Bronchial epithelial cell (primary cell): ENCODE measurements at places on chromosomes 11 and 22.

GRCh38 chr11:109326781-109327180 is 95.2 kb upstream of the C11orf87 start:
- DNase-seq, result no peak

- DNase-seq, result no peak
Observed at GRCh38 chr11:96256215-96257011, 86.6 kb downstream of the MAML2 start.

GRCh38 chr22:21650823-21651520 is 8.9 kb downstream of the SDF2L1 start:
- no peak for DNase-seq

DNA sequence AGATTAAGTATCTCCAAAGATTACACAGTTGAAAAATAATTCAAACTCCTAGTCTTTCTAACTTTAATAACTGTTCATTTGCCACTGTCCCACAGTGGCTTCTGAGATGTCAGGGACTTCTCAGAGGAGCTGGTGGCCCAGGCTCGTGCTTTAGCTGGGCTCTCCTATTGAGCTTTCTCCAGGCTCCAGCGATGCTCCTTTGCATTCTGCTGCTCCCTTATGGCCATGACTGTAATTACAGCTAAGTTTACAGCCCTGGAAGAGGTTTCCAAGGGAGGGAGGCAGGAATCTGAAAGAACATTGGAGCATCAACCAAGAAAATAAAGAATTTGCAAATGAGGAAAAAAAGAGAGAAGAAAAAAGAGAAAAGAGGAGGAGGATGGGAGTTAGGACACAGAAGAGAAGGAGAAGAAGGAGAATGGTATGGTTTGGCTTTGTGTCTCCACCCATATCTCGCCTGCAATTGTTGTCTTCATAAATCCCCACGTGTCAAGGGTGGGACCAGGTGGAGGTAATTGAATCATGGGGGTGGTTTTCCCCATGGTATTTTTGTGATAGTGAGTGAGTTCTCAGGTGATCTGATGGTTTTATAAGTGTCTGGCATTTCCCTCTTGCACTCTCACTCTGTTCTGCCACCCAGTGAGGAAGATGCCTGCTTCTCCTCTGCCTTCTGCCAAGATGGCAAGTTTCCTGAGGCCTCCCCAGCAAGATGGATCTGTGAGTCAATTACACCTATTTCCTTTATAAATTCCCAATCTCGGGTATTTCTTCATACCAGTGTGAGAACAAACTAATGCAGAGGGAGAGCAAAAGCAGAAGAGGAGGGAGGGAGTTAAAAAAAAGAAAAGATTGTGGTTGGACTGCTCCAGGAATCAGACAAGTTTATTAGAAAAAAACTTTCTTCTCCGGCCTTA is 857.0 kb downstream of the KCNA4 start:
- peak; percentile 58 for DNase-seq

- DNase-seq, result peak; percentile 38
Observed at GRCh38 chr11:16843294-16843693, 104.8 kb downstream of the C11orf58 start.

DNA sequence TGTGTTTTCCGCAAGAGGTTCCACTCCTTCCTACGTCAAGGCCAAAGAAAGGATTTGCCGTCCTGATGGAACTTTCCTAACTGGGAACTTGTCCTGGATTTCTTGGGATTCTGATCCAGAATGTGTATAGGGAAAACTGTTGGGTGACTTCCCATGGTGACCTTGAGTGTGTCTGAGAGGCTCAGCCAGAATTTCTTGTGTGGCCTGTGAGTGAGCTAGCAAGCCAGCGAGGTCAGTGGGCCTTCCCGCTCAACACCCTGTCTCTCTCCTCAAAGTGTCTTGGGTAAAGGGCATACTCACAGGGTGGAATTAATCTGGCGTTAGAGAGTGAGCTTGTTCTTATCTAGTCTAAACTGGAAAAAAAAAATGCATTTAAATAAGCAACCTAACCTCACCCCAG is 20.4 kb downstream of the ZNRF3 start:
- DNase-seq, result no peak

DNA sequence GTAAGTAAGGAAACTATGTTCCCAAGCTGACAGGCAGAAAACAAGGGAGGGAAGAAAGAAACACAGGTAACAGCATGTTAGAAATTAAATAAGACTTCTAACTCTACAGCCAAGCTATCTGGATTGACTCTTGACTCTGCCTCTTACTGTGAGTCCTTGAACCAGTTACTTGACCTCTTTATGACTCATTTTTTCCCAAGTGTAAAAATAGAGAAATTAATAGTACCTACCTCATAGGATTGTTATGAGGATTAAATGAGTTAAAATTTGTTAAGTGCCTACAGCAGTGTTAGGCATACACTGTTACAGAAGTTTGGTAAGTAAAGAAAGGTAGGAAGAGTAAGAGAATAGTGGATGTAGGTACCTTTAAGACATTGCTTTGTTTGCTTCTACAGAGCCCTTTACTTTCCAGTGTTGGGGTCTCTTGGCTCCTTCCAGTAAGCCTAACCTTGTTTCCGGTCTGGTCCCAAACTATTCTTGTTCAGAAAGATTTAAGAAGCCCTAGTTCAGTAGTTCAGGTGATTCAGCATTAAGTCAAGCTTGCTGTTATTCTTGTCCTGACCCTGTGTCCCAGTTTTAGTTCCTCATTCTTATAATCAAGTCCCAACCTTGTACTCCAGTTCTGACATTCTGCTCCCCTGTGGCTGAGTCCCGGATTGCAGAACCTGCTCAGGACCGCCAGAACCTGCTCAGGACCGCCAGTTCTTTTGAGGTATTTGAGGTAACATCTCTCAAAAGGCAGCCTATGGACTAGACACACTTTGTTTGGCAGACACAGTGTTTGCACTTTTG is 963.4 kb upstream of the CCDC90B start:
- peak; percentile 65 for DNase-seq

- DNase-seq, result no peak
Observed at GRCh38 chr11:8091721-8092120, 10.7 kb downstream of the TUB start.
